ENCODE measurements at places on chromosomes 3 and 15.

DNA sequence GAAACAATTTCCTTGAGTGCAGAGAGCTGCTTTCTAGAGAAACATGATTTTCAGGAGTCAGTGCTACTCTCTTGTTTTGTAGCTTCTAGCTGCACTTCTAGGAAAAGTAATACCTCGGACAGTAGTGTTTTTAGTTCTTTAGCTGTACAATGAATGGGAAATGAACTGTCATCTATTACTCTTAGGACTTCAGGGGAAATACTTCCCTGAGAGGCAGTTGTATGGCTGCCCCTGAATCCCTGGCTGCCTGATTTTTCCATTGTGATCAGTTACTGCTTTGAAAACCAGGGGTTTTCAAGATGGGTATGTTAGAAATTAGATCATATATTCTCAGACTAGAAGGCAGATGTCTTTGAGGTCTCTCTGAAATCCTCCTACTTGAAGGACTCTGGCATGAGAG is 200.3 kb upstream of the SEMA6D start:
- no peak for DNase-seq

DNA sequence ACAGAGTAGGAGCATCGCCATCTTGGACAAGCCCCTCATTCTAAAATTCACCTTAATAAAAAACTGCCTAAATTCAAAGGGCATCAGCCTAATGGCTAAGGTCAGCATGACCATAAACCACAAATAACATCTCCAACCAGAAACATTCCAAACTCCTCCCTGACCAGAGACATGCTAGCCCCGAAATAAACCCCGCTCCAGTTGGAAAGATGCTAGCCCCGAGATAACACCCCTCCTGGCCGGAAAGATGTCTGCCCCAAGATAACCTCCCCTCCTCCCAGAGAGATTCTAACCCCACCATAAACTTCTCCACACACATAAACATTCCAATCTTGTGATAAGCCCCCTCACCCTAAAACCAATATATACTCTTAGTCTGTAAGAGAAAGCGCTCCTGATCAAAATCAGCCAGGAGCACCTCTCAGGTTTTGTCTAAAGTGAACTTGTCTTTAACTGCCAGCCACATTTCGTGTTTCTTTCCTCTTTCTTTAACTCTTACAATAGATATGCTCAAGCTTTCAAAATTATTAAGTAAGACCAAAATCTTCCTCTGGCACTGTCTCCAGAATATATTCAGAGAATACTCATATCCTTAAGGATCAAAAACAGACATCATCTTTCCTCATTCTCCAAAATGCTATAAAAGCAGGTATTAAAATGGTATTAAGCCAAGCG is 104.1 kb downstream of the GSK3B start:
- no peak for DNase-seq

DNA sequence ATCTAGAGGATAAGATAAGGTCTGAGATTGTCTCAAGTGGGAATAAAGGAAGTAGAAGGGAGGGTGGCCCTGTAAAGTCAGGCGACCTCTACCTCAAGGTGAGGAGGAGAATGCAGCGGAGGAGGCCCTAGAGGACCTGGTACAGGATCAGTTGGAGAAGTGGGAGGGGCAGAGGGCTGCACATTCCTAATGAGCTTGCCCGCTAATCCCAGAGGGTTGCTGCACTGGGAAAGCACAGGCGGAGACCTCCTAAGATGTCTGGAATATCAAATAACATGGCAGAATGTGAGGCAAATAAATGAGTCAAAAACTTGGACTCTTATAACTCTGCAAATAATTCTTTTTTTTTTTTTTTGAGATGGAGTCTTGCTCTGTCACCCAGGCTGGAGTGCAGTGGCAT is 30.2 kb upstream of the VPS8 start:
- no peak for DNase-seq

GRCh38 chr3:13873818-13874217 is 6.1 kb downstream of the WNT7A start:
- no peak for DNase-seq

DNA sequence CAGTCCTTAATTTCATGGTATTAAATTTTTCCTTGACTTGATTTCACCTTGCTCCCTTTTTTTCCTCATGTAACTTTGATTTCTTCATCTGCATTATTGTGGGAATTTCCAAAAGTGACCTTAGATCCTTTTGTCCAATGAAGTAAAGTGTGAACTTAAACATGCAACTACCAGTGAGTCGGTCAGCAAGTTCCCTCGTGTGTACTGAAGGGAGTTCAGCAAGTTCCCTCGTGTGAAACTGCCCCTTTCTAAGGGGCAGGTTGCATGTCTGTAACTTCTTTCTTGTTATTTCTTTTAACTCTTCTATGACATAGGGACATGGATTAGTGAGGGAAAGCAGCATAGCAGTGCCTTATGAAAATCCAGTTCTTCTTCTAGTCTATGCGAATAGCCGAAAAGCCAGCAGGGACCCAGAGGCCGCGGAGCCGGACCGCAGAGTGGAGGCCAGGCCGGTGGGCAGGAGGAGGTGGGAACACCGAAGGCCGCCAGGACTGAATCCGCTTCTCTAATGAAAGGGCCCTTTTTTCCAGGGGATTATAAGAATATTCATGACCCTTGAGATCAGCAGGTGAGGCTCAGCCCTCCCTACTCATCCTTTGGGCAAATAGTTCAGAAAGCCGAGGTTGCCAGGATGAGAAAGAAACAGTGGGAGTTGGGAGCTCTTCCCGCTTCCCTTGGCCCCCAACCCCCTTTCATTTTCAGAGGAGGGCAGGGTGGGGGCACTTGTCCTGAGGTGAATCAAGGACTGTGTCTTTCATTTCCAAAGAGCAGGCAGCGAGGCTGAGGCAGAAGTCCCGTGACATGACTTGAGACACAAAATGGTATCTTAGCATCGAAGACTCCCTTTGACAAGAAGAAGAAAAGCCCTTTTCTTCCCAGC is 117.5 kb downstream of the OPA1 start:
- DNase-seq, result no peak

GRCh38 chr3:42301446-42302175 is 35.6 kb upstream of the CCK start:
- no peak for DNase-seq

DNA sequence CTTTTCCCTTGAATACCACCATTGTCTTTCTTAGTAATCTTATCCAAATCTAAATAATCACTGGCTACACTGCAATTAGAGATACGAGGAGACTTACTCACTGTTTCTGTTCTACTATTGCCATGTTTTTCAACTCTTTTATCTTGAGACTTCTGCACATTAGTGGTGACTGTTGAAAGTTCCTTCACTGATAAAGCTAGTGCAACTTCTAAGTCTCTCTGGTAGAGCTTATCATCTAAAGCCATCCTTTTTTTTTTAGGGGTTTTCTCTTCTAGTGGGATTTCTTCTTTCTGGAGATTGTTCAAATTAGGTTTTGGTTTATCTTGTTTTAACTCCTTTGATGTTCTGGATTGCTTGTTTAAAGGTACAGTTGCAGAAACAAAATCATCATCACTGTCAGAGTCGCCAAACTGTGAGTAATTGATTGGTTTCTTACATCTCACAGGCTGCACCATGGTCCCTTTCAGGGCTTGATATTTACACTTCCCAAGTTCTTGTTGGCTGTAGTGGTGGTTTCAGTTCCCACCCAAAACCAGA is 37.7 kb downstream of the NCK1 start:
- DNase-seq, result no peak

GRCh38 chr3:4547799-4548198 is 54.7 kb downstream of the ITPR1 start:
- DNase-seq, result no peak

DNA sequence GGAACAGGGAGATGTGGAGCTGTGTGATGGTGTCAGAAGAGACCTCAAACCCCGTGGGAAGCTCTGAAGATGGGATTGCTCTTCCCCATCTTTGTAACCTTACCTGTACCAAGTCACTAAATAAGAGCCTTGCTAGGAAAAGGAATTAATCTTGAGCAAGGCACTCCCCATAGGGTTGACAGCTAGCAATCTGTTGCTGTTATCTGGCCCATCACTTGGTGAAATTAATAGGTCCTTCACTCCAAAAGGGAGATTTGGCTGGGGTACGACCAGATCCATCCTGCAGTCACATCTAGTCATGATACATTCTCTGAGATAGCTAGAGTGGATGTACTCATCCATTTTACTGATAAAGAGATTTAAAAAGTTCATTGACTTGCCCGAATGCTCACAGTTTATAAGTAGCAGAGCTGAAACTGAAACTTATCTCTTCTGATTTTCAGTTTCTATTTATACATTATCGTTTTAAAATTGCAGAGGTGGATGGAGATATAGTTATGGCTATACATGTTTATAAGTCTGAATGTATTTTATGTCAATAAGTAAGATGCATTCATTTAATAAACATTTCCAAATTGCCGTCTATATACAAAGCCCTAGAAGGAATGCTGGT is 299.1 kb upstream of the MCTP2 start:
- no peak for DNase-seq

- no peak for DNase-seq
These were observed 77.3 kb downstream of the APBA2 start for GRCh38 chr15:28962851-28963710.

DNA sequence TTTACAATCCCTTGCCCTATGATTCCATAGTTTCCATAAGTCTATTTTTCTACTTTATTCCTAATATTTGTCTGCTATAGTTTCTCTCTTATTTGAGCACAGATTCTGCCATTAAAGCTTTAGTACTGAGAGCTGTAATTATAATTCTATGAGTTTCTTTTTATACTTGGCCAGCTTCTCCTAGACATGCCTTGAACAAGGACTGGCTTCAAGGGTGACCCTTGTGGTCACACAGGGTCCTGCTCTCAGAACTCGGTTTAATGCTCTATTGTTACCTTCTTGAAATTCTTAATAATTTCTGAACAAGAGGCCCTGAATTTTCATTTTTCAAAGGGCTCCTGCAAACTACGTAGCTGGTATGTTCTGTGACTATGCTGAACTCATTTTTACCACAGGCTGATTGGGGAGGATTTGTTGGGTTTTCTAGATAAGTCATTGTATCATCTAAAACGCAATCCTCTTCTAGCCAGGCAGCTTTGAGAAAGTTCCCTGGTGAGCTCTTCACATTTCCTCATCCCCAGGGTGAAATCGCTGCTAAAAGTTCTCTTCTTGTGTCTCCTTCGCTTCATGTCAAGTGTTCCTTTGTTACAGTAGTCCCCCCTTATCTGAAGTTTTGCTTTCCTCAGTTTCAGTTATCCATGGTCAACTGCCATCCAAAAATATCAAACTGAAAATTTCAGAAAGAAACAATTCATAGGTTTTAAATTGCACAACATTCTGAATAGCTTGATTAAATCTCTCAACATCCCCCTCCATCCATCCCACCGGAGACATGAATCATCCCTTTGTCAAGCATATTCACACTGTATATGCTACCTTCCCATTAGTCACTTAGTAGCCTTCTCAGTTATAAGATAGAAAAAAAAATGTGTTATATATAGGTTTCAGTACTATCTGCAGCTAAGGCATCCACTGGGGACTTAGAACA is 12.6 kb upstream of the PLCL2 start:
- DNase-seq, result no peak

- no peak for DNase-seq
These were observed 378.1 kb downstream of the TIGIT start for GRCh38 chr3:114671741-114672510.

- no peak for DNase-seq
These were observed 17.0 kb upstream of the PCSK6 start for GRCh38 chr15:101506491-101506890.

DNA sequence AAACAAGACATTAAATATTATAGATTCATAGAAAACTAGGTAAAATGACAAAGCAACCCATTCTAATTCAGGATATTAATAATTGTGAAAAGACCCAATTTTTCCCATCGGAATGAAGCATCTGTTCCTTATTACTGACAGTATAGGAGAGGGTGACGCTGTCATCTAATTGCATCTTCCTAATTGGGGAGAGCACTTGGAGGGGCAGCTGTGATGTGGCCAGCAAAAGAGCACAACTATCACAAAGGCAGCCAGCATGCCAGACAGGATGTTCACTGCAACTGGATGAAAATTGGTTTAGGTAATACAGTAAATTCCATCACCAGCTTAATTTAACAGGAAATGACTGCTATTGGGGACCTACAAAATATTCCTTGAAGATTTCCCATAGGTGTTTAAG is 21.9 kb upstream of the MINAR1 start:
- DNase-seq, result no peak

DNA sequence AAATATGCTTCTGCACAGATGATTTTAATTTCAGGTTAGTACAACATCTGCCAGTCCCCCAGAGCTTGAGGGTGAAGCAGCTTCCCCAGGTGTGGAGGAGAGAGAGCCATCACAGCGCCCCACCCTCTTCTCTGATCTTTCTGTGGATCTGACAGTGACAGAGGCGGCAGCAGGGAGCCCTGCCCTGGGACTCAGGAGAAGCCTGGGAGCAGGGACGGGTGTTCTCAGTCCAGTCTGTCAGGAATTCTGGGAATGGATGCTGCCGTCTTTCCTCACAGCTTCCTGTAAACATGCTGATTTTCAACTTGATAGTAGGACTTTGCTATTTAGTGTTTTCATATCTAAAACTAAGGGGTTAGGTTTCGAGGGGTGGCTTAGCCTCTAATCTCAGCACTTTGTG is 11.4 kb upstream of the RAB8B start:
- no peak for DNase-seq

GRCh38 chr3:117587416-117587815 is 877.8 kb downstream of the TUSC7 start:
- DNase-seq, result no peak

DNA sequence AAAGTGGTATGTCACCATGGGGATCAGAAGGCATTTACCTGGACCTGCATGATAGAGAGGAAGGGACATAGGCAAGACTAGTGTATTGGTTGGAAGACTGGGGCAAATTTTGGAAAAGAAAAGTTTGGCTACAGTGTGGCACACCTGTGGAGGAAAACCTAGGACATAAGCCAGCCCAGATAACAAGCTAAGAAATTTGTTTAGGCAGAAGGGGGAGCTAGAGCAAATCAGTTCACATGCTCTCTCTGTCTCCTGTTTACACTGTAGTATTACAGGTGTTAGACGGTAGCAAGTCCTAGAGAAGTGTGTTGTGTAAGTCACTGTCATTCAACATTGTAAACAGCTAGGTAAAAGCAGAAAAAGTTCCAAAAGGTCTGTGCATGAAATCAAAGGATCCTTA is 11.9 kb upstream of the ALDH1A2 start:
- DNase-seq, result no peak

DNA sequence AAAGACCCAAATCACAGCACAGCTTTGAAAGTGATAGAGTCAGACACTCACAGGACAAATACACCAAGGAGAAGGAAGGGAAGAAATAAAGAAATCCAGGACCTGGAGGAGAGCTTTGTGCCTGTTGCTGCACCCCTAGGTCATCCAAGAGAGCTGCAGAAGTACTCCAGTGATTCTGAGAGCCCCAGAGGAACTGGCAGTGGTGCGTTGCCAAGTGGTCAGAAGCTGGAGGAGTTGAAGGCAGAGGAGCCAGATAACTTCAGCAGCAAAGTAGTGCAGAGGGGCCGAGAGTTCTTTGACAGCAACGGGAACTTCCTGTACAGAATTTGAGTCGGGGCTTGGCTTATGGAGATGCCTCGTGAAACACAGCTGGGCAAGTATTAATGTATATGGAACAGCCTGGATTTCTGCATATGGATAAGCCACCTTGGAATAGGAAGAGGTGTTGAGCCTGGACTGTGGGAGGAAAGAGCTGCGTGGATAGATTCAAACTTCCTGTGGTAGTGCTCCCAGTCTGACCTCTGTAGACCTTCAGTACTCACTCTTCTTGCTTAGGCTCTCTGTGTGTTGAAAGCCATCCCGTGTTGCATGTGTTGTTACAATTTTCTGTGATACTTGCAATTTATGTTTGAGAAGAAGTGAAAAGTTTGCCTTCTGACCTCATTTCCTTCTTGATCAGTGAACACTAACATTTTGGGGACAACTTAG is 6.1 kb downstream of the NGRN start:
- DNase-seq, result no peak

All from SJSA1 (cell line).